GM12865 (cell line): ENCODE measurements at places on chromosomes 3 and 15.

DNA sequence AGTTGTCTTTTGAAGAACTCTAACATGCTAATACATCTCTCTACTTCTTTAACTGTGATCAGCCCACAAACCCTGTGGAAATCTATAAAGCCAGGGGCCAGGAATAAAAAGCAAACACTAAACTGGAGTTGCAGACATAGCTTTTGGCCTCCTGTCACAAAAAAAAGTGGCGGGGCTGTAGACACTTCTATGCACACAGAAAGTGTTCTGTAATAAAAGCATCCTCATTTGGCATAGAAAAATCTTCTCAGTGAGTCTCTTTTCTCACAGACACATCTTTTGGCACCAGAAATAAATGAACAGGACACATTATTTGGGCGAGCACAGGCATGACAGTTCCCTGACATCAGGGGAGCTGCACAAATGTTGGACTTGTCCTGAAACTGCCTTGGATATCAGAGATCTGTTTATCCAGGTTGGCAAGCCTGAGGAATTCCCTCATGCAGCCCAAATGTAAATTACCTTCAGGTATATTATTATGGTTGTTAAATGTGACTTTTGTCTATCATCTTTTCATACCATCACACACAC lies 355.4 kb downstream of the FGF12 start:
- no peak for DNase-seq

- DNase-seq, result peak; percentile 83
Measured at GRCh38 chr3:46713898-46714552, 3.6 kb downstream of the PRSS50 start.

DNA sequence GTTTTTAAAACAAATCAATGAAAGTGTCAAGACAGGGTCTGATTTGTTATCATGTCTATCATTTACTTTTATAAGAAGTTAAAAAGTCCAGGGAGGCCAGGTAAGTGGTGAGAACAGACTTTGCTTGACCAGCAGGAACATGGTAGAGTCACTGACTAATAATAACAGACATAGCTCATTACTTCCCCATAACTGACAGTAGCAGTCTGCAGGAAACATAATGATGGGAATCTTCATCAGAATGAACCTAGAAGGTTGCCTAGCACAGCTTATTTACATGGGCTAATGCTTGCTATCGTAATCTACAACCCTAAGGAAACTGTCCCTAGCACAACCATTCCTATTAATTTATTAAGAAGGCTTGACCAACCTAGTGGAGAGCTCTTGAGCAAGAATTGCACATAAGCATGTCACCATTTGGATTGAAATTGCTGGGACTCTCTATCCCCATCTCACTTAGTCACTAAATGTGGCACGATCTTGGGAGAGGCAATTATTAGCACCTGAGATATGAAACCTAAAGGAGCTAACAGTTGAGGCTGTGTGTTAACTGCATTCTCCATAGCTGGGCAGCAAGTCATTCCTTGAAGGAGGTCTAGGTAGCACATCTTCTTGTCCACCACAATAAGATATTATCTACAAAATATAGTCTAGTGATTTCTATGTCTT lies 139.6 kb upstream of the ZBTB20 start:
- DNase-seq, result no peak

DNA sequence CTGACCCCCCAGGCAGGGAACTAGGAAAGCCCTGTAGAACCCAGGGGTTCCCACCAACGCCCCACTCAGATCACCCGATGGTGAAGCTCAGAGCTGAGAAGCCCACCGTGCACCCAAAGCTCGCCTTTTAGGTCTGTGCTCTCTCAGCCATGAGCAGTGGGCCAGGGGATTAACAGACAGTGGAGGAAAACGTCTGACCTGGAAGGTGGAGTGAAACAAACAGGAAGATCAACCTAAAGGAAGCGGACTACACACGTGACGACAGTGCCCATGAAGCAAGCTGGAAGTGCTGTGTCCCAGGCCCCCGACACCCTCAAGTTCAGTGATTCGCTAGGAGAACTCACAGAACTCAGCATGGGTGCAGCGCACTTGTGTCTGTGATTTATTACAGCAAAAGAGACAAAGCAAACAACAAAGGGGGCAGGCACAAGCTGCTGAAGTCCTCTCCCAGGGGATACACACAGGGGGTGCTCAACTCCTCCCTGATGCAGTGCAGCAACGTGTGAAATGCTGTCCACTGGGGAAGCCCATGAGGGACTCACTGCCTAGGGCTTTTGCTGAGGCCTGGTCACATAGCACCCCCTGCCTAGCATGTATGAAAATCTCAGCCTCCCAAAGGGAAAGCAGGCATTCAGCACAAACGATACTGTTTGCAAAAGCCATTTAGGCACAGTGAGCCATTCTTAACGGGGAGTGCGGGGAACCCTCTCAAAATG lies 43.5 kb downstream of the CFAP92 start:
- DNase-seq, result peak; percentile 14

- peak; percentile 23 for DNase-seq
Measured at GRCh38 chr3:37308247-37308646, 133.9 kb upstream of the LRRFIP2 start.
